ENCODE measurements at places on chromosomes 3 and 15.

DNA sequence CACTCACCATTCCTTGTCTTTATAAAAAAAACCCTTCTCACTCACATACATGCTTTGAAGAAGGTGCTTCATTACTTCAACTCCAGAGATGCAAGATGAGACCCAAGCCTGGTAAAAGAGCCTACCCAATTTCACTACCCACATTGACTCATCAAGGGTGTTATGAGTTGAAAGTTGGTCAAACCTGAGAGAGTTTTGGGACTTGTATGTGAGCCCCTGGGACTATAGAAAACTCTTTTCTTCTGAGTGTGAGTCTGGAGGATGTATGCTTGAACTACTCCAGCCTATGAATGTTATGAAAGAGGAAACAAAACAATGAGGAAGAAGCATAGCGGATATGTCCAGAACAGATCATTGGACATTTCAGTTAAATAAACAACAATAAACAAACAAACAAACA is 106.5 kb upstream of the SATB1 start:
- DNase-seq: no peak

GRCh38 chr3:120780977-120781376 is 38.4 kb downstream of the GTF2E1 start:
- DNase-seq: peak; percentile 52

DNA sequence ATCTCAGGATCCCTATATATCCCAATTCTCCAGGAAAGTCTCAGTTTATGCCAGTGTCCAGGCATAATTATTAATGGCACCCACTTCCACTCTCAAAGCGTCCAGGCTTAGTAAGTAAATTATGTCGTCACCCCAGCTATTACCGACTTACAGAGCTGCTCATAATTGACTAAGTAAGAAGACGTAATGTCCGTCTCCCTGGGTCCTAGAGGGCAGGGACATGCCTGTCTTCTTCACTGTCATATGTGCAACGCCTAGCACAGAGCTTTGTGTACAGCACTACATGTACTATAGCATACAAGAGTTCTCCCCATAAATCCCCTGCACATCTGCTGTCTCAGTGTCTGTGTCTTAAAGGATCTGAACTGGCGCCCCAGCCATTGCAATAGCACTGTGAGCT is 23.9 kb upstream of the HRH1 start:
- no peak for DNase-seq

DNA sequence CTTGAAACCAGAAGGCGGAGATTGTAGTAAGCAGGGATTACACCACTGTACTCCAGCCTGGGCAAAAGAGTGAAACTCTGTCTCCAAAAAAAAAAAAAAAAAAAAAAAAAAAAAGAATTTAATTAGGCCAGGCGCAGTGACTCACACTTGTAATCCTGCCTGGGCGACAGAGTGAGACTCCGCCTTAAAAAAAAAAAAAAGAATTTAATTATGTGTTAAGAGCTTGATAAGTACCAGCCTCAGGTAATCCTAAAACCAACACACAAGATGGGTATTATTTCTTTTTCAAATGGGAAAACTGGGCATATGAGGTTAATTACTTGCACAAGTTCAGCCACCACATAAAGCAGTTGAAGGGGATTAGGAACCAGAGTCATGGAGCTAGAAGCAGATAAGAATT is 49.0 kb downstream of the PBRM1 start:
- peak; percentile 10 for DNase-seq

DNA sequence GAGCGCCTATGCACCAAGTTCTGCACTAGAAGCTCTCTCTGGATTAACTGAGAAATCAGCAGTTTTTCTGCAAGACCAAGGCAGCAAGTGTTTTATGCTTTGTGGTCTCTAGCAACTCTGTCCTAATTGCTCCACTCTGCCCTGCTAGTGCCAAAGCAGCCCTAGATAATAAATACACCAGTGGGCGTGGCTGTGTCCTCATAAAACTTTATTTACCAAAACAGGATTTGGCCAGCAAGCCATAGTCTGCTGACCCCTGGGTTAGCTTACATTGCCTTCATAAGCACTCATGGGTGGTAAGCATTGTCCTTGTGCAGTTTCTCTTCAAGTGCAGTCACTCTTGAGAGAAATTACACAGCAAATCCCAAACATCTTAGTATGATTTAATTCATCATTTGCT is 30.7 kb upstream of the SLC24A5 start:
- no peak for DNase-seq

DNA sequence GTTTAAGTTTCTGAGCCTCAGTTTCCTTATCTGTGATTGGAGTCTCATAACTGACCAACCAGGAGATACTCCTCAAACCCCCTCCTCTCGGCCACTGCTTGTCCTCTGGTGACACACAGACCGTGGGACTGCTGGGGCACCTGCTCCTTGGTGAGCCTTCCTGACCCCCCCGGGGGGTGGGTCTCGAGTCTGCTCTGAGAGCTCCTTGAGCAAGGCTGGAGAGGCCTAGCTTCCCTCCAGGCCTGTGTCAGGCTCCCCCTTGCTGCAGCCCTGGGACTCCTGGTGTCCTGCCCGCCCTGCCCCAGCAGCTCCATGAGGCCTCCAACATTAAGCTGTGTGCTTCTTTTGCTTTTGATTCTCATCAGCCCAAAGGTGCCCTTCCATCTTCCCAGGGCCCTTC is 27.7 kb downstream of the SRPRB start:
- DNase-seq: no peak

DNA sequence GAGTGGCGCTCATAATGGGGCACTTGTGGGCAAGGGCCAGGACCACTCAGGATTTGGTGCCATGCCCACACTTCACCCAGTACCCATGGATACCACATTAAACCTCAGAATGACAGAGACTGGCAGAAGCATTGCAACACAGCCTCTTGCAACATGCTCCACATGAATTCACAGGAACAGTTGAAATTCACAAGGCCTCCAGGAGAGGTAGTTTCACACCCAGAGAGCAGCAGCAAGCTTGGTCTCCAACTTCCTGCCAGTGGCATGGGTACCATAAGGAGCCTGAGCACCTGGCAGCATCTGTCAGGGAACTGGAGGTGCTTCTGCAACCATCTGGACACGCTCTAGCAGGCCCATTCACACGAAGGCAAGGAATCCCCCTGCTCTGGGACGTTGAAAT is 101.0 kb downstream of the OSBPL10 start:
- peak; percentile 21 for DNase-seq

GRCh38 chr15:41806291-41807181 is 21.4 kb upstream of the JMJD7 start:
- DNase-seq: no peak

- no peak for DNase-seq
These were observed 99.5 kb downstream of the ZNF621 start for GRCh38 chr3:40624189-40624769.

DNA sequence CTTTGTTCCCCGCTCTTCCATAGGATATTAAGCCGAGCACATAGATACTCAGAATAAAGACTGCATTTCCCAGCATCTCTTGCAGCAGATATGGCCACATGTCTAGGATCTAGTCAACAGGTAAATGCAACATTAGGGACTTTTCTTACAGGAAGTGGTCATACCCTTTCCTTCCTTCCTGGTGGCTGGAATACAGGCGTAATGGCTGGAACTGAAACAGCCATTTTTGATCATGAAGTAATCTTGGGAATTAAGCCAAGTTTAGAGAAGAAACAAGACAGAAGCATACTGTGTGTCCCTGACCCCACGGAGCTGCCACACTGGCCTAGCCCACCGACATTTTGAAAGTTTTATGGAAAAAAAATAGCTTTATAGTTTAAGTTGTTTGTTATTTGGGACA is 234.0 kb downstream of the XXYLT1 start:
- no peak for DNase-seq
